Stimulated activated CD8-positive, alpha-beta memory T cell treated with anti-CD3 and anti-CD28 coated beads, Interleukin-15, amount 100 ng/mL, for 4 hours (primary cell): ENCODE measurements at places on chromosomes 12 and 14.

- DNase-seq, result no peak
Measured at GRCh38 chr14:68523989-68524725, 268.7 kb downstream of the ZFP36L1 start.

DNA sequence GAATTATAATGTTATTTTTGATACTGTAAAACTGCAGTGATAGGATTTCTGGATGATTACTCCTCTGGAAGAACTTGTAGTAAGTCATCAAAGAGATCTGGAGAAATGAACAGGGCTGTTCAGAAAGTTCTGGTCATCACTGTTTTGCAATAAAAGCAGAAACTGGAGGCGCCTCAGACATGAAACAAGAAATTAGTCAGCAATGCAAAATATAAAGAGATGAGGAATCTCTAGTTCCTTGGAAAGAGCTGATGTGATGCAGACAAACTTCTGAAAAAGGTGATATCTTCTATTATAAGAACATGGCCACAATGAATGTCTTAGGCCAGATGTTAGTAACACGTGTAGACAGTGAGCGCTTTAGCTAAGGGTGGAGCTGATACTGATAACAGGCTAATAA lies 9.5 kb downstream of the ACIN1 start:
- DNase-seq, result no peak

GRCh38 chr12:109182041-109182839 lies 65.9 kb downstream of the ACACB start:
- DNase-seq, result no peak

DNA sequence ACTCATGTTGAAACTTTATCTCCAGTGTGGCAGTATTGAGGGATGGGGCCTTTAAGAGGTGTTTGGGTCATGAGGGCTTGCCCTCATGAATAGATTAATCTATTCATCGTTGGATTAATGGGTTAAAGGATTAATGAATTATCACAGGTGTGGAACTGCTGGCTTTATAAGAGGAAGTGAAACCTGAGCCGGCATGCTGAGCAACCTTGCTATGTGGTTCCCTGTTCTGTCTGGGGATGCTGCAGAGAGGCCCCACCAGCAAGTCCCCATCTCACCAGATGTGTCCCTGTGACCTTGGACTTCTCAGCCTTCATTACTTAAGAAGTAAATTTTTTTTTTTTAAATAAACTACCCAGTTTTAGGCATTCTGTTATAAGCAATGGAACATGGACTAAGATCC lies 109.6 kb downstream of the DYRK2 start:
- DNase-seq, result no peak

GRCh38 chr14:54818201-54819133 lies 84.2 kb downstream of the GCH1 start:
- no peak for DNase-seq

DNA sequence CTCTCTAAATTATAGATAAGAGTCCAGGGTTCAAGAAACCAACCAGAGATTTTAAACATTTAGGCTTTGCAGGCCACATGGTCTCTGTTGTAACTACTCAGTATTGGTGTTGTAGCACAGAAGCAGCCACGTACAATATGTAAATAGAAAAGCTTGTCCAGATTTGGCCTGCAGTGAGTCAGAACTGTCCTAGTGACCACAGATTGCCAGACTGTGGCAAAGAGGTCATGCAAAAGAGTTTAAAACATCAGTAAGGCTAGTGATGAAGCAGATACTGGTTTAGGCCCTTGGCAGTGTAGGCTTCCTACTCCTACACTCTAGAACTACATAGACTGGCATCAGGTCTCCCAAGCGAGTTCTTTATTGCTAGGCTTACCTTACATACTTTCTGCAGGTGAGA lies 117.6 kb upstream of the GARIN6 start:
- no peak for DNase-seq
